ENCODE measurements at places on chromosomes 7 and 10.

- H3K4me3 ChIP-seq: no peak overlapping the region
- no peaks in the 10 kb centered on the region for H3K4me1 ChIP-seq
- no peaks in the 10 kb centered on the region for H3K36me3 ChIP-seq
- no peaks in the 10 kb centered on the region for H3K27me3 ChIP-seq
- H3K27ac ChIP-seq: no peak overlapping the region
Measured at GRCh38 chr10:63323701-63324494, 141.9 kb downstream of the JMJD1C start.

DNA sequence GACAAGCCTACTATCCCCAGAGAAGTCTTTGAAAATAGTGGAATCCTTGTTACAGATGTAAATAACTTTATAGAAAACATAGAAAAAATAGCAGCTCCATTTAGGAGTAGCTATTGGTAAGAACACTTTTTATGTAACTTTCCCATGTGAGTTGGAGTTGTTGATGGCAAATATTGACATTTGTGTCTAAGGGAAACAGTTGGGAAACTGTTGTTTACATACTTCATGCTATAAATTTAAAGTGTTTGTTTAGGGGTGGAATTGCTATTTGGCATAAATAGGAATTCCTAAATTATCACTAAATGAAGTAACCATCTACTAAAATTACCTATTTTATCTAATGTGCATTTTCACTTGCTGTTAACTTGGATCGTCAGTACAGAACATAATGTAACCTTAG, 50.7 kb downstream of the GDI2 start:
- no peak overlapping the region for H3K27ac ChIP-seq
- no peak overlapping the region for H3K4me3 ChIP-seq
- no peaks in the 10 kb centered on the region for H3K4me1 ChIP-seq
- DNase-seq: no peak
- no peaks in the 10 kb centered on the region for H3K27me3 ChIP-seq
- peaks cover 69% of the 10 kb centered on the region for H3K36me3 ChIP-seq

- no peak for DNase-seq
- no peaks in the 10 kb centered on the region for H3K4me1 ChIP-seq
- no peaks in the 10 kb centered on the region for H3K27me3 ChIP-seq
- no peak overlapping the region for H3K27ac ChIP-seq
- no peaks in the 10 kb centered on the region for H3K36me3 ChIP-seq
- no peak overlapping the region for H3K4me3 ChIP-seq
Measured at GRCh38 chr10:60803433-60803832, 25.2 kb downstream of the CDK1 start.

- no peaks in the 10 kb centered on the region for H3K36me3 ChIP-seq
- H3K27ac ChIP-seq: no peak overlapping the region
- H3K27me3 ChIP-seq: peaks cover 8% of the 10 kb centered on the region
Measured at GRCh38 chr7:157484411-157485081, 147.7 kb downstream of the DNAJB6 start.

DNA sequence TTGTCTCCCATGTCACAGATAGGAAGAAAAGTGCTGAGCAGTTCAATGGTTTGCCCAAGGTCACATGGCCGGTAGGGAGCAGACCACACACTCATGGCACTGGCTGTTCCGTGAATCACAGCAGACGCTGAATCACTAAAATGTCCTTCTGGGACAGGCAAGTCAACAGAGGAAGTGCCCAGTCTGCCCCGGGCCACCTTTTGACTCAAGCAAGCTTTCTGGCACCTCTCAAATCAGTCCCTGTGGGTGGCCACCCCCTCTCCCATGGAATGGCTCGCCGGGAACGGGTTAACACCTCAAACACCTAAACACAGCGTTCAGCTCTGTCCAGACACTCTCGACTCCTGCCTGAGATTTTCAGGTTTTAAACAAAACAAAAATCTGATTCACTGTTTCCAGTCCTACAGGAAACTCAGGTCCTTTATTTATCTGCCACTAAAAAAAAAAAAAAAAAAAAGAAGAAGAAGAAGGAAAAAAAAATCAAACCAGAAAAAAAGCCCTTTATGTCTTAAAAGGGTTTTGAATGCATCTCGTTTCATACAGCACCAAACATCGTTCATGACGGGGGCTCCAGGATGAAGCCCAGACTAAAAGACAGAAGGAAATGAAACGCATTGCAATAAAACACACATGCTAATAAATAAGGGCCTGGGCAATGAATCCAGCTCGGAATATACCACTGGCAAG, 15.5 kb downstream of the CARD11 start:
- no peaks in the 10 kb centered on the region for H3K27me3 ChIP-seq
- DNase-seq: no peak
- no peak overlapping the region for H3K27ac ChIP-seq
- no peak overlapping the region for H3K4me3 ChIP-seq

GRCh38 chr7:52940481-52940880, 95.0 kb upstream of the POM121L12 start:
- no peaks in the 10 kb centered on the region for H3K36me3 ChIP-seq
- no peaks in the 10 kb centered on the region for H3K4me1 ChIP-seq
- H3K4me3 ChIP-seq: no peak overlapping the region
- no peak overlapping the region for H3K27ac ChIP-seq
- H3K27me3 ChIP-seq: no peaks in the 10 kb centered on the region

DNA sequence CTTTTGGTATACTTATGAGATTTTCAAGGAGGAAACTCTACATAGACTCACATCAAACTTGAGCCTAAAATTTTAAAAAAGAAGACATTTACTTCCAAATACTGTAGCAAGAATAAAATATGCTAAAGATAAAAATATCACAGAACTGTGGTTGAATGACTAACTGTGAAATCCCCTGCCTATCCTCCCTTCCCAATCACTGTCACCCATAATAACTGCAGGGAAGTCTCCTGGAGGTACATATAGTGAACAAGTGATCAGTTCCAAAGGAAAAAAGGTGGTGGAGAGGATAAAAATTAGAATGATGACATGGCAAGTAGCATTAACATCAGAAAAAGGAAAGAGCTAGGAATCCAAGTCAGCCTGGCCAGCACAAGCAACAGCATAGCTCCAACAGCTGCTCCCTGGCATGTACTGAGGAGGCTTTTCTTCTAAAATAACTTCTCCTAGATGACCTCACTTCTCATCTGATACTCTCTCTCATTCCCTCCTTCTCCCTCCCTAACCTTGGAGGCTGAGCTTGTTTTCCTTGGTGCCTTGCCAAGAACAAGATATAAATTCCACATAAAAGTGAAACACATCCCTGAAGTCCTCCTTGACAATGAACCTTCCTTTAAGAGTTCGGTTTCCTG, 124.0 kb downstream of the IQUB start:
- no peak for DNase-seq
- no peak overlapping the region for H3K4me3 ChIP-seq
- no peak overlapping the region for H3K27ac ChIP-seq
- H3K36me3 ChIP-seq: no peaks in the 10 kb centered on the region

- H3K27ac ChIP-seq: no peak overlapping the region
- peak overlapping the region; percentile 10 for H3K4me3 ChIP-seq
- no peaks in the 10 kb centered on the region for H3K27me3 ChIP-seq
Measured at GRCh38 chr7:48098846-48099245, 9.8 kb downstream of the UPP1 start.

- H3K4me3 ChIP-seq: no peak overlapping the region
- H3K27me3 ChIP-seq: no peaks in the 10 kb centered on the region
- no peak for DNase-seq
- H3K4me1 ChIP-seq: no peaks in the 10 kb centered on the region
- no peak overlapping the region for H3K27ac ChIP-seq
Measured at GRCh38 chr7:70759674-70760073, 372.3 kb upstream of the GALNT17 start.

- H3K36me3 ChIP-seq: no peaks in the 10 kb centered on the region
- peaks cover 17% of the 10 kb centered on the region for H3K4me1 ChIP-seq
- no peak for DNase-seq
- no peak overlapping the region for H3K27ac ChIP-seq
- no peaks in the 10 kb centered on the region for H3K27me3 ChIP-seq
Measured at GRCh38 chr10:119737823-119738222, 12.0 kb downstream of the INPP5F start.

- no peaks in the 10 kb centered on the region for H3K27me3 ChIP-seq
- H3K27ac ChIP-seq: peak overlapping the region; percentile 13
- peak; percentile 52 for DNase-seq
- peaks cover 21% of the 10 kb centered on the region for H3K4me1 ChIP-seq
- H3K36me3 ChIP-seq: no peaks in the 10 kb centered on the region
- no peak overlapping the region for H3K4me3 ChIP-seq
Measured at GRCh38 chr7:106346678-106347217, 62.0 kb upstream of the NAMPT start.

DNA sequence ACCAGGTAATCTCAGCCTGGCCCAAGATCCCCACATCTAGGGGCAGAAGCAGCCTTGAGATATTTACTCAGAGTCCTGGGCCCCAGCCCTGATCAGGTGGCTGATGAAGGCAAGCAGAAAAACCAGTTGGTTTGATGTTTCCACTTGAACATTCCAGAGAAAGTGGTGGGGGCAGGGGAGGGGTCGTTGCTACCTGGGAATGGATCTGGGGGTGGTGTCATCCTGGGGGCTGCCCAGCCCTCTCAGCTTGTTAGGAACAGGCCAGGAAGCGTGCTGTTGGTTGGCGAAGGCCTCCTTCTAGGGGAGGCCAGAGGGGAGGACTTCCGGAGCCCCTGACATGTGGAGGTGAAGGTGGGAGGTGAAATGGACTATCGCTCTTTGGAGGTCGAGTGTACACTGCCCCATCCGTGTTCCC, 3.7 kb upstream of the ABHD11 start:
- peaks cover 9% of the 10 kb centered on the region for H3K4me1 ChIP-seq
- peaks cover 2% of the 10 kb centered on the region for H3K36me3 ChIP-seq
- H3K27me3 ChIP-seq: no peaks in the 10 kb centered on the region
- H3K4me3 ChIP-seq: no peak overlapping the region
- H3K27ac ChIP-seq: no peak overlapping the region

- no peaks in the 10 kb centered on the region for H3K36me3 ChIP-seq
- H3K4me1 ChIP-seq: peaks cover 4% of the 10 kb centered on the region
- no peaks in the 10 kb centered on the region for H3K27me3 ChIP-seq
- no peak overlapping the region for H3K27ac ChIP-seq
- H3K4me3 ChIP-seq: no peak overlapping the region
Measured at GRCh38 chr7:106425017-106425719, 140.4 kb upstream of the NAMPT start.

GRCh38 chr7:47371733-47372368, 210.1 kb downstream of the TNS3 start:
- no peak overlapping the region for H3K27ac ChIP-seq
- no peak for DNase-seq

DNA sequence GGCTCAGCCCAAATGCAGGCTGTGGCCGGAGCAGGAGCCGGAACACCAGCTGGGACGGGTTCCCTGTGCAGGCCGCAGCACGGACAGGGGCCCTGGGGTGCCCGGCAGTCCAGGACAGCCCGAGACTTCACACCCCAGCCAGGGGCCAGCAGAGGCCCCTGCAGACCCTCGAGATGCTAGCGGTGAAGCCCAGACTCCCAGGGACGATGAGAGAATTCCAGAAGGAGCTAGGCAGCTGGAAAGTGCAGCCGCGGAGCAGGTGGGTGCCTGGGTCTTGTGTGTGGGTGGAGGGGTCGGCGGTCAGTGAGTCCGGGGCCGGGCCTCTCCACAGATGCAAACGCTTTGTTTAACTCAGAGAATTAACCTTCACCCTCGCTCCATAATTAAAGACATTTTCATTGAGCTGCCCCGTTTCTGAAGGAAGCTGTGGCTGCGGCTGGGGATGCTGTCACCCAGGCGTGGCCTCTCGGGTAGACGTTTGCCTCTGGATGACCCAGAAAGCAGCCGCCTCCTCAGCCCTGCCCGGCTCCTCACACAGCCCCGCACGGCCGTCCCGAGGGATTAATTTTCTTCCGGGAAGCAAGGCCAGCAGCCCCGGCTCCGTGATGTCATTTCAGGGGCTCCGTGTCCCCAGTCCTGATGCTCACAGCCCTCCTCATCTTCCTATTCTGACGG, 26.5 kb downstream of the KNDC1 start:
- no peaks in the 10 kb centered on the region for H3K36me3 ChIP-seq
- no peaks in the 10 kb centered on the region for H3K4me1 ChIP-seq
- H3K27ac ChIP-seq: no peak overlapping the region
- no peaks in the 10 kb centered on the region for H3K27me3 ChIP-seq

DNA sequence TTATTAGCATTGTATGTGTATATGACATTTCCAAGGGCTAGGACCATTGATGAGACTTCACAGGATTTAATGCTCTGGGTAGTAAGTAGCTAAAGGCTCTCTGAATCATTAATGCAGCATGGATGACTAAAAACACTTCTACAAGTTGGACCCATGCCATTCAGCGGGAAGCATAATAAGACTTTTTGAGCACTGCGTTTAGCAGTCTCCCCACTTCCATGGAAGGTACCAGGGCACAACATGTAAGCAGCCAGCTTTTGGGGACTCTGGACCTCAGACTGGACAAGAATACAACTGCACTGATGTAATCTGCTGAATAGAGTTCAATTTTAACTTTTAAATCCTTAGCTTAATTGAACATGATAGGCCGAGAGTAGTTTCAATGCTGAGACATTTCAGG, 191.7 kb upstream of the IMMP2L start:
- no peaks in the 10 kb centered on the region for H3K36me3 ChIP-seq
- H3K4me1 ChIP-seq: no peaks in the 10 kb centered on the region
- H3K27ac ChIP-seq: no peak overlapping the region
- H3K27me3 ChIP-seq: no peaks in the 10 kb centered on the region
- H3K4me3 ChIP-seq: no peak overlapping the region

DNA sequence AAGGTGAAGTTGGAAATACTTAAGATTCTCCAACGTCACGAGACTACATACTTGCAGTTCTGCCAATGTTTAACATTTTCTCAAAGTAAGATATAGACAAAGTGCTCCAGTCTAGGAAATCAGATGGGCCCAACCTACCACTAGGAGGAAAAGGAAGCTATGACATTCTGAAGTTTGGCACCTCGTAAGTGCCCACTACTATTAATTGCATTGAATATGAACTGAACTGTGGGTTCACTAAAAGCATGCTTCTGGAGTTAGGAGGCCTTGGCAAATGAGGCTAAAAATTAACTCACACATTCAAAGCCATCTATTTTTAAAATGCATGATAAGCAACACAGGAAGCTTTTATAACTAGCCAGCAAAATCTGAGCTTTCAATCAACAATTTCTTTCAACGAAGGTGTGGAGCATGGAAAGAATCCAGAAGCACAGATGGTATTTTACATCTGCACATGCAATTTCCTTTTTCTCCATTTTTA, 149.7 kb downstream of the LRRTM3 start:
- no peak for DNase-seq
- H3K4me3 ChIP-seq: no peak overlapping the region
- H3K36me3 ChIP-seq: no peaks in the 10 kb centered on the region

GRCh38 chr7:146112755-146113154, 3.8 kb upstream of the CNTNAP2 start:
- DNase-seq: no peak
- H3K27ac ChIP-seq: no peak overlapping the region
- no peak overlapping the region for H3K4me3 ChIP-seq
- no peaks in the 10 kb centered on the region for H3K36me3 ChIP-seq
- H3K27me3 ChIP-seq: no peaks in the 10 kb centered on the region

GRCh38 chr7:70694434-70694970, 437.4 kb upstream of the GALNT17 start:
- H3K36me3 ChIP-seq: no peaks in the 10 kb centered on the region
- H3K27ac ChIP-seq: peak overlapping the region; percentile 31
- no peaks in the 10 kb centered on the region for H3K4me1 ChIP-seq
- H3K27me3 ChIP-seq: no peaks in the 10 kb centered on the region

- H3K4me1 ChIP-seq: no peaks in the 10 kb centered on the region
- no peaks in the 10 kb centered on the region for H3K36me3 ChIP-seq
- no peak overlapping the region for H3K4me3 ChIP-seq
- no peak for DNase-seq
- no peaks in the 10 kb centered on the region for H3K27me3 ChIP-seq
- H3K27ac ChIP-seq: no peak overlapping the region
Measured at GRCh38 chr10:49090696-49091380, 24.5 kb downstream of the VSTM4 start.

- H3K4me1 ChIP-seq: no peaks in the 10 kb centered on the region
- no peaks in the 10 kb centered on the region for H3K36me3 ChIP-seq
- H3K27me3 ChIP-seq: no peaks in the 10 kb centered on the region
- DNase-seq: no peak
- H3K4me3 ChIP-seq: no peak overlapping the region
Measured at GRCh38 chr10:14369906-14370305, 39.2 kb upstream of the FRMD4A start.

Measured in CD8-positive, alpha-beta memory T cell (primary cell).